ENCODE measurements at places on chromosomes 5 and 9.
A peak's percentile ranks its signal among the peaks of the same experiment; 100 is the strongest.

DNA sequence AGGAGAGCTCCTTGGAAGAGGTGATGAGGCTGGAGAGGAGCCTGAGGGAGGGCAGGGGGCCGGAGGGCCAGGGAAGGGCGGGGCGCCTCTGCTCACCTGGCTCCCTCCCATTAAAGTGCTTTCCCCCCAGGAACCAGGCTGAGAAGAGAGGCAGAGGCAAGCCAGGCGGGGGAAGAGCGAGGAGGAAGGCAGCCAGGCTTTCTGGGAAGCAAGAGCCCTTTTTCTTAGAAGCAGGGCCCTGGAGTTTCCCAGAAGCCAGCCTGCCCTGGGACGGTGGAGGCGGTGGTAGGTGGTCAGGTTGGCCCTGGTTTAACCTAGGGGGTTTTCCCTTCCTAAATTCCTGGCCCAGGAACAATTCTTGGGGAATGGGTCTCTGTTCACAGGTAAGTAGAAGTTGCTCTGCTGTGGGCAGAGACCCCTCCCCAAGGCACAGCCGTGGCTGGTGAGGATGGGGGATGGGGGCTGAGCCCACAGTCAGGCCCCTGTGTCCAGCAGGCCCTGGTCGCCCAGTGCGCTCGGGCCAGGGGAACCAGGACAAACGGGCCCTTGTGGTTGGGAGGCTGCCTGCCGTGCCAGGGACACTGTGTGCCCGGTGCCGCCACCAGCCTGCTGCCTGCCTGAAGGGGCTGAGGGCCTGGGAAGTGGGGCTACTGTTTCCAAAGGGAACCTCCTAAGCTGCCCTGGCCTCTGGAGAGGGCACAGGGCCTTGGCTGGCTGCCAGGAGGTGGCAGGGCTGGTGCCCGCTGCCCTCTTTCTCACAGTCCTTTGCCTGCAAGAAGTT lies 16.6 kb upstream of the RALGDS start:
- H3K4me3 ChIP-seq, result peak overlapping the region; percentile 71
- H3K27ac ChIP-seq, result peak overlapping the region; percentile 100
- H3K4me1 ChIP-seq, result peaks cover 55% of the 10 kb centered on the region
- H3K36me3 ChIP-seq, result peaks cover 9% of the 10 kb centered on the region

GRCh38 chr9:89843591-89843990 lies 238.8 kb downstream of the GADD45G start:
- no peak overlapping the region for H3K27ac ChIP-seq
- no peaks in the 10 kb centered on the region for H3K4me1 ChIP-seq
- no peak overlapping the region for H3K4me3 ChIP-seq
- H3K27me3 ChIP-seq, result peaks cover 12% of the 10 kb centered on the region
- DNase-seq, result no peak

DNA sequence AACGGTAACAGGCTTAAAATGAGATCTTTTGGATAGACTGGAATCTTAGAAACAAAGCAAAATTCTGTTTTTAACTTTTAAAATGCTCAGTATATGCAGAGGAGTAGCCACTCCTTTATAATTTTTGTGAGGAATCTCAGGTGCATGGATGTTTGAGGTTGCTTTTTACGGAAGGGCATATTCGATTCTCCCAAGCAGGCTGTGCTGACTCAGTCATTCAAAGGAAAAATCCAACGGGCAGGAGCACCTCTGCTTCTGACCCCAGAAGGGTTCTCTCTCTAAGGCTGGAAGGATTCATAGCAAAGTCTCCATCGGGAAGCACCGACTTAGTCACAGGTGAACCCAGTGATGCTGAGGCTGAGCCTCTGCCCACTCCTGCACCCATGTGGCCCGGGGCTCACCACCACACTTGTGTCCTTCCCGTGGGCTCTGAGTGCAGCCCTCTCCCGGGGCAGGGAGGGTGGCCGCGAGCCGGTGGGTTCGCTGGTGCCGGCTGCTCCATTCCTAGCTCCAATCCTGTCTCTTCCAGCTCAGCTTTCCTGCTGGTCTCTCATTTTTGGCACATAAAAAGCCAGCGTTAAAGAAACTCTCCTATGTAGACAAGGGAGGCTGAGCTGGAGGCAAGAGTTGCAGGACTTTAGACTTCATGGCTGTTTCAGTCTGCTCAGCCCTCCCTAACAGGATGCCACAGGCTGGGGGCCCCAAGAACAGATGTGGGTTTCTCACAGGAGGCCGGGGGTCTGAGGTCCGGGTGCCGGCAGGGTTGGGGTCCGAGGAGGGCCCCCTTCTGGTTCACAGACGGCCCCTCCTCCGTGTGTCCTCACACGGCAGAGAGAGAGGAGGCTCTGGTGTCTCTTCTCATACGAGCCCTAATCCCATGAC lies 135.6 kb upstream of the LPCAT1 start:
- no peak overlapping the region for H3K27ac ChIP-seq
- no peak overlapping the region for H3K4me3 ChIP-seq
- peaks cover 13% of the 10 kb centered on the region for H3K27me3 ChIP-seq
- no peaks in the 10 kb centered on the region for H3K36me3 ChIP-seq
- no peaks in the 10 kb centered on the region for H3K4me1 ChIP-seq

DNA sequence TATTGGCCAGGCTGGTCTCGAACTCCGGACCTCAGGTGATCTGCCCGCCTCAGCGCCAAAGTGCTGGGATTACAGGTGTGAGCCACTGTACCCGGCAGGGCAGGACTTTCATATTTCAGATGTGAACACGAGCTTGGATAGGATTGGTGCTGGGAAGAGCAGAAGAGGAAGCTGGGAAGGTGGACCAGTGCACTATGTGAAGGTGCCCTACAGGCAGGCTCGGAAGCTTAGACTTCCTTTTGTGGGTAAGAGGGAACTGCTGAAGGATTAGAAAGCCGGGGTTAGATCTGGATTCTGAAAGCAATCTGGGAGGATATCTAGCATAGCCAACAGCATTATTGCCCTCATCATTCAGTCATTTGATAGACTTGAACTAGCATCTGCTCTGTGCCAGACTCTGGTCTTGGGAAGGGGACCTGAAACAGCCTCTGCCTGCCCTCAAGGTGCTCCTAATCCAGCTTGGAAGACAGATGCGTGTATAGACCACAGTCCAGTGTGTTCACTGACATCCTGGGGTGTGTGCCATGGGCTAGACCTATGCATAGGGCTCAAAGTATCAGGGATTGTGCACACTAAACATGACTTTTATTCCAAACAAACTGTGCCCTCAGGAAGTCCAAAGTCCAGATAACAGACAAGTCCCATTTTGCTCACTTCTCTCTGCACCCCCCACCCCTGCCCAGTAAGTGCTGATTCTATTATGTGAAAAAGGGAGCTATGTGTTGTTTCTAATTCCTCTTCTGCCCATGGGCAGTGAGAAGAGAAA lies 637 bp downstream of the CBY3 start:
- no peak for DNase-seq
- H3K27me3 ChIP-seq, result peaks cover 5% of the 10 kb centered on the region
- H3K36me3 ChIP-seq, result peaks cover 32% of the 10 kb centered on the region
- peak overlapping the region; percentile 60 for H3K4me3 ChIP-seq

DNA sequence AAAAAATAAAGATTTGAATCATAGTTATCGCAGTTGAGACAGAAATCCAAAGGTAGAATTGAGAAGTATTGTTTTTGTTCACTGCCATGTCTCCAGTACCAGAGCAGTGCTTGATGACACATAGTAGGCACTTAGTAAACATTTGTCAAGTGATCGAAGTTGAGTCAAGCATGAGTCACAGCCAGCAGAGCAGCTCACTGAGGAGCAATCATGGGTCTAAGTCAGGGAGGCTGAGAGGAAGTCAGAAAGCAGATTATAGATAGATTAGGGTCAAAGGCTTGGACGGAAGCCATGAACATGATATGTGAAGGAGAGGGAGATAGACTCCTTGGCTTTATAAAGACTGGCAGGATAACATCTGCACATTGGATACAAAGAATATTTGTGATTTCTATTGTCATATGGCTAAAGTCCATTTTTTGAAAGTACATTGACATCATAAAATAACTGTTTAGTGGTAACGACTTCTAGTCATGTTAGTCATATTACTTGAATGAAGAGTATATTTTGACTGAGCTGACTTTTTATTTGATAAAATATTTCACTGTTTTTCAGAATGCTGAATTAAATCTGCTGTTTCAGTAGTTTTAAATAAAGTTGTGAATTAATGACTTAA lies 168.5 kb downstream of the RAB3C start:
- H3K4me3 ChIP-seq, result no peak overlapping the region
- no peak overlapping the region for H3K27ac ChIP-seq
- H3K36me3 ChIP-seq, result no peaks in the 10 kb centered on the region
- DNase-seq, result peak; percentile 19

- H3K36me3 ChIP-seq, result no peaks in the 10 kb centered on the region
- no peak overlapping the region for H3K4me3 ChIP-seq
- DNase-seq, result no peak
- no peaks in the 10 kb centered on the region for H3K27me3 ChIP-seq
- no peaks in the 10 kb centered on the region for H3K4me1 ChIP-seq
These were observed 23.7 kb upstream of the NPR3 start for GRCh38 chr5:32687499-32687831.

DNA sequence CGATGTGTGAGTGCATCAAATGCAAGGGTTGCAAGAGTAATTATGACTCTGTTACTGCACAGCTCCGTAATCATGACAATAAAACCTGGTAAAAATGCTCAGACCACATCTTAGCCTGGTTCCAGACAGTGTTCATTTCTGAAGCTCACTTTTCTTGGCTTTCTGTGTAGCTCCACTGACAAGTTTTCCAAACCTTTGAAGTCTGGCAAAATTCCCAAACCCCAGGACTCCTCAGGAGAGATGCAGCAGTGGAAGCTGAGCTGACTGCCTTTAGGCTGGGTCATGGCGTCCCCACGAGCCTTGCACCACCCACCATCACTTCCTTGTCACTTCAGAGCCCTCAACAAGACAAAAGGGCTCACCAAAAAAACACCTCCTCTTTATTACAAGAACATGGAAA lies 131.6 kb upstream of the TAS2R1 start:
- no peaks in the 10 kb centered on the region for H3K36me3 ChIP-seq
- no peaks in the 10 kb centered on the region for H3K4me1 ChIP-seq
- no peak overlapping the region for H3K27ac ChIP-seq
- H3K4me3 ChIP-seq, result no peak overlapping the region
- H3K27me3 ChIP-seq, result no peaks in the 10 kb centered on the region

DNA sequence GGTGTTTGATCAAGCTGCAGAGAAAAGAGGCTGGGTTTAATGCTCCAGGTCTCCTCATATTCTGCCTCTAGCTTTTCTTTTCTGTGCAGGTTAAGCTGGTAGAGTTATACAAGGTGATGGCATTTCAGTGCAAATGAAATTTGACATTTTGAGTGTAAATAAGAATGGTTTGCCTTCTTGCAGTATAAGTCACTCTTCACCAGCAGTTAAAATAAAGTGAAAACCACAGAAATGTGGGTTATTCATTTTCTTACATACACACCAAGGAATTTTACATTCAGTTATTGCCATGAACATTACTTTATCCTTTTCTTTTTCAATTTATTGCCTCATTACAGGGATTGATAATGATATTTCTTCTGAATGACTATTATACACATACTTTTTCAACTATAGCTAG lies 337.5 kb upstream of the PCSK5 start:
- H3K4me3 ChIP-seq, result no peak overlapping the region
- no peak for DNase-seq
- H3K4me1 ChIP-seq, result no peaks in the 10 kb centered on the region

GRCh38 chr5:155844542-155844941 lies 482.4 kb upstream of the SGCD start:
- H3K36me3 ChIP-seq, result no peaks in the 10 kb centered on the region
- no peak overlapping the region for H3K4me3 ChIP-seq
- no peak for DNase-seq
- H3K4me1 ChIP-seq, result no peaks in the 10 kb centered on the region
- H3K27me3 ChIP-seq, result no peaks in the 10 kb centered on the region
- H3K27ac ChIP-seq, result no peak overlapping the region

DNA sequence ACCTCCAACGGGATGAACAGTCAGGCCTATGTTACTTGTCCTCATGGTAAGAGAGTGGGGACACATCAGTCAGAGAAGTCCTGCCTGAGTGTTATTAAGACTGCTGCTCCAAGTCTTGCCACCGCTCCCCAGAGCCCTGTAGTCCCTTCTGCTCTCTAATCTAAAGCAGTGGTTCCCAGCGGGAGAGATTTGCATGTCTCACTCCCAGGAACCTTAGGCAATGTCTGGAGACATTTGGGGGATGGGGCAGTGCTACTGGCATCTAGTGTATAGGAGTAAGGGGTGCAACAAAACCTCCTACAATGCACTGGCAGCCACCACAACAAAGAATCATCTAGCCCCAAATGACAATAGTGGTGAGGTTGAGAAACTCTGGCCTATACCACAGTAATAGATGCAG lies 2.6 kb upstream of the SVEP1 start:
- H3K36me3 ChIP-seq, result no peaks in the 10 kb centered on the region
- H3K4me3 ChIP-seq, result no peak overlapping the region
- H3K27ac ChIP-seq, result no peak overlapping the region
- H3K27me3 ChIP-seq, result peaks cover 37% of the 10 kb centered on the region
- no peak for DNase-seq
- peaks cover 2% of the 10 kb centered on the region for H3K4me1 ChIP-seq

DNA sequence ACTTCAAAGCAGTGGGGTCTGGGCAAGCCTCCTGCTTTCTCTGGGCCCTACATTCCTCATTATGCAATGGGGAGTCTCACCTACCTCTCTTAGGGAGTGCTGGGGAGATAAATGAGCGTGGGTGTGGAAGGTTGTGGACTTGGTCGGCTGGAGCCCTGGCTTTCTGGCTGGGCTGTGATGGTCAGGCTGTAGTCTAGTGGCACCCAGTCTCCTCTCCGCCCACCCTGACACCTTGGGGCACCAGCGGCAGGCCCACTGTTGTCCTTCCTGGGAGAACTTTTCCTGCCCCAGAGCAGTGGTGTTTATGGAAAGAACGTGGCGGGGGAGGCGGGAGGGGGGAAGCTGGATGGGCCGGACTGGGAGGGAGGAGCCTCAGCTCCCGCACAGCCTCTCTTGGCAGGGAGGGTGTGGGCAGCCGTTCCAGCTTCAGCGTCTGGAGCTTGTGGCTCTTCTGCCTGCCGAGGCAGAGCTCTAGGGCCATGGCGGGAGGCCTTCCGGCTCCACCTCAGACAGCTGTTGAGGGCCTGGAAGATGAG lies 4.1 kb downstream of the PTGS1 start:
- no peak overlapping the region for H3K27ac ChIP-seq
- DNase-seq, result no peak
- H3K36me3 ChIP-seq, result no peaks in the 10 kb centered on the region
- no peak overlapping the region for H3K4me3 ChIP-seq
- peaks cover 13% of the 10 kb centered on the region for H3K4me1 ChIP-seq

DNA sequence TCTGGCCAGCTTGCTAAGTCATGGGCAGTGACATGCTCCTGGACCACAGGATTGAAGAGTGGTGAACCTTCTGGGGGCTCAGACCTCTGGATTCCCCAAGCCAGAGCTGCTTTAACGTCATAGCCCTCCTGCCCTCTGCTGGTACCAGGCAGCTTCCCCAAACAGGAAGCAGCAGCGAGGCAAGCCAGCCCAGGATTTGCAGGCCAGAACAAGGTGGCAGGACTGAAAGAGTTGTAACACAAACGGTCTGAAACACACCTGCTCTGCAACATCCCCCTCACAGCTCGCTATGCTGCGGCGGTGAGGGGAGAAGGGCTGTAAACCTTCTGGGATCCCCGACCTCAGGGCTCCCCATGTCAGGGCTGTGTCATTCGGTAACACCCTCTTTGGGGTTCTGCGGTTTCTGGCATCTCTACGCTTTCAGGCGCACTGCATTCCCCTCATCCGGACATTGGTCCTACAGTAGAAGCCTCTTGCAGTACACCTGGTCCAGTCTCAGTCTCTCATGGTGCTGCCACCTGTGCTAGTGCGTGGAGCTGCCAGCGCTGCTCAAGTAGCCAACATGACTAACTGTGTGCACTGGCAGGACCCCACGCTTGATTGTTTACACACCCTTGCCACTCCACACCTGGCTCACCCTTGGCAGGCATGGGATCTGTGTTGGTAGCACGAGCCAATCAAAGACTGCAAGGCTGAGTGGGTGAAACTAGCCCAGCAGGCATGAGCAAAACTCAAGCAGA lies 893.3 kb downstream of the PTPRD start:
- H3K4me3 ChIP-seq, result no peak overlapping the region
- no peaks in the 10 kb centered on the region for H3K4me1 ChIP-seq
- no peak overlapping the region for H3K27ac ChIP-seq
- no peaks in the 10 kb centered on the region for H3K36me3 ChIP-seq

Measured in T-helper 2 cell treated with Interferon-gamma antibody and Interleukin-4, amounts not matched to agents 5 μg/mL and 100 μg/mL, for 36 hours (primary cell).